ENCODE measurements at places on chromosomes 6 and 20. TPM values are rescaled to one million over a fixed set of nuclear protein-coding genes. Genes with fewer than 3 reads are reported as not detected.

PRR18 gene
- 0.98 TPM for polyA plus RNA-seq

SIRPG gene
- polyA plus RNA-seq = 0.32 TPM

FAM209A gene
- not detected for polyA plus RNA-seq

GSTA3 gene
- not detected for polyA plus RNA-seq

GRCh38 chr6:87102151-87102621 is 7.3 kb upstream of the CGA start:
- no peak for DNase-seq

GRCh38 chr6:29403801-29404200 is 8.4 kb downstream of the OR12D2 start:
- DNase-seq = no peak

DNA sequence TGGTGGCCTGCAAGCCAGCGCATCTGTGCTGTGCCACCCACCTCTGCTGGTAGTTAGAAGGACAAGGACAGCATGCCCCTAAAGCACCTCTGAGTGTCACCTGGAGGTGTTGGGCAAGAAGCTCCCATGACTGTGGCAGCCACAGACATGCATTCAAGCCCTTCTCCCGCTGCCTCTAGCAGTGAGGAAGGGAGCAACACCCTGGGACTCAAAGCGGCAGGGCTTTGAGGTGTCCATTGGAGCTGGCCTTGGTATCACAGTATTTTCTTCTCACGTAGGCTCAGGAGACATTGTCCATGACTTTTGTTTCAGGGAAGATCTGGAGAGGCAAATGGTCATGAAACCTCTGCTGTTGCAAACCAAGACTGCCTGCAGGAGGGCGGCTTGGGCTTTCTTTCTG is 140.8 kb upstream of the RIN2 start:
- no peak for DNase-seq

DNA sequence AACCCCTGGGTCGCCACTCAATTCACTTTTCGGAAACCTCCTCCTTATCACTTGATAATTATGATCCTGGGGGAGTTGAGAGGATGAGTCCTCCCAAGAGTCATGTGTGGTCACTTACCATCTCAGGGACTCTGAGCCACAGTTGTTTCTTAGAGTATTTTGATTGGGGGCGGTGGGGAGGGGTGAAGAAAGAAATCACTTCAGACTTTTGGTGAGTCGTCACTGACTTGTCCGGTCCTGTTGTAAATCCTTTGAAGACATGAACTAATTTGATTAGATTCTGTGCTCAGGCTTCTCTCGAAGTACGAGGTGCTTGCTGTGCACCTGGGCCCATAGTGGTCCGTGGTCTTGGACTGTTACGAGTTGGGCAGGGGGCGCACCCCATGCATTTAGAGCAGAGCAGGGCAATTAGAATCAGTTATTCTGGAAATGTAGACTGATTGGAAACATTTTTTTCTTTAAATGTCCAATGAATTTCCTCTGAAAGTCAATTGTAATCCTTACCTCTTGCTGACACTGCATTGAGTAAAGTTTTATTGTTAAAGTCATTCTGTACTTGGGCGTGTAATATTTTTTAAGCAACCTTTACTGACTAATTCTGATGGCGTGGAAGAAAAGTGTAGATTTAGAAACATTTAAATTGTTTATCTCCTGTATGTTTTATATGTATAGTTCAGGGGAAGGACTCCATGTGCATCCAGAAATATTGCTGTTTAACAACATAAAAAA is 173.4 kb downstream of the SLC16A10 start:
- DNase-seq = no peak

GRCh38 chr6:157281570-157281969 is 41.7 kb downstream of the TMEM242 start:
- DNase-seq = no peak

DNA sequence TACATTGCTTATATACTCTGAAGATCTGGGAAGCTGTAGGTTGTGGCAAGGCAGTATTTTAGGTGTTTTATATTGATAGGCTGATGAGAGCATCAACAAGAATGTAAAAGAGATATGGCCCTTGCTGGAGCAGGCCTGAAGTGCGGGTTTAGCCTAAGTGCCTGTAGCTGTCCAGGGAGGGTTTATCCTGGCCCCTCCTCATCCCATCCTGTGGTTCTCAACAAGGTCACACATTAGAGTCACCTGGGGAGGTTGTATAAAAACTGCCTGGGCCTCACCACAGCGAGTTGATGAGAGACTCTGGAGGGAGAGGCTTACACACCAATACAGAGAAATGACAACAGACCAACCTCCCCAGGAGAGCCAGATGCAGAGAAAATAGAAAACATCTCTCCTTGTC is 48.4 kb downstream of the LYRM2 start:
- no peak for DNase-seq

GRCh38 chr20:62063315-62063980 is 2.2 kb downstream of the TAF4 start:
- no peak for DNase-seq

- no peak for DNase-seq
Observed at GRCh38 chr20:43579861-43580793, 10.6 kb upstream of the IFT52 start.

- DNase-seq = no peak
Observed at GRCh38 chr6:105319331-105319730, 83.6 kb downstream of the PREP start.

GRCh38 chr6:35637911-35638310 is 50.8 kb downstream of the FKBP5 start:
- no peak for DNase-seq

DNA sequence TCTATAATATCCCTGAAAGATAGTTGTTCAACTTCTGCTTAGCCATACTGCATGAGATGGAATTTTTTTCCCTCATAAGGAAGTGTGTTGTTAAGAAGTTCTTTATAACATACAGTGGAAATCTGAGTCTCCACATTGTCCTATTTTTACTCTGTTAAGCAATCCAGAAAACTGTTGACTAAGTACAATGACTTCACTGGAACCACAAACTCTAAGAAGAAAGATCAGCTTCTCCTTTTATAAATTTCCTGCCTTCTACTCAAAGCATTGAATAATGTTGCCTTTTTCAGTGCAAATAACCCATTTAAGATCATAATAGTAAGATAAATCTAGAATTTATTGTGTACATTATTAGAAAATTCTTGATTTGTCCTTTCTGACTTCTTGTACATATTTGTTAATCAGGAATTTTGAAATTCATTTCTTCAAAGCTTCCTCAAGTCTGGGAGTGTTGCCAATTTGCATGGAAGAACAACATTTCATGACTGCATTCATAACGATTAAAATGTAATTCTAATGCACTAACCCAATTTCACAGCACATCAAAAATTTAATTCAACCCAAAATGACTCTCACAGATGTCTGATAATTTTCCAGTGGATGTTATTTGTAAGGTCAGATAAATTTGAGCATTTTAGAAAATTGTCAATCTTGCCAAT is 45.6 kb upstream of the ANKEF1 start:
- no peak for DNase-seq

DNA sequence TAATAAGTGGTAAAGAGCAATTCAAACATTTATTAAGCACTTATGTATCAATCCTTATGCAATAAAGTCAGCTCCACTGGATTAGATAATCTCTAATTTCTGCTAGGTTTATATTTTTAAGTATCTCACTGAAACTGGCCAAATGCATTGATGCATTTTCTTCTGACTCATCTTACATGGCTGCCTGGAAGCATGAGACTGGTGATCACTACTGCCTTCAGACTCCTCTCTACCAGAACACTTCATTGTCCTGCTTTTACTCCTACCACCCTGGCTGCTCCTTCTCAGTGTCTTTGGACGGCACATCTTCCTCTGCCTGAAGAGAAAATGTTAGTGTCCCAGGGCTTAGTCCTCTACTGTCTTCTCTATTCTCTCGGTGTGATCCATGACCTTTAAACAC is 7.4 kb downstream of the CEP85L start:
- DNase-seq = no peak

DNA sequence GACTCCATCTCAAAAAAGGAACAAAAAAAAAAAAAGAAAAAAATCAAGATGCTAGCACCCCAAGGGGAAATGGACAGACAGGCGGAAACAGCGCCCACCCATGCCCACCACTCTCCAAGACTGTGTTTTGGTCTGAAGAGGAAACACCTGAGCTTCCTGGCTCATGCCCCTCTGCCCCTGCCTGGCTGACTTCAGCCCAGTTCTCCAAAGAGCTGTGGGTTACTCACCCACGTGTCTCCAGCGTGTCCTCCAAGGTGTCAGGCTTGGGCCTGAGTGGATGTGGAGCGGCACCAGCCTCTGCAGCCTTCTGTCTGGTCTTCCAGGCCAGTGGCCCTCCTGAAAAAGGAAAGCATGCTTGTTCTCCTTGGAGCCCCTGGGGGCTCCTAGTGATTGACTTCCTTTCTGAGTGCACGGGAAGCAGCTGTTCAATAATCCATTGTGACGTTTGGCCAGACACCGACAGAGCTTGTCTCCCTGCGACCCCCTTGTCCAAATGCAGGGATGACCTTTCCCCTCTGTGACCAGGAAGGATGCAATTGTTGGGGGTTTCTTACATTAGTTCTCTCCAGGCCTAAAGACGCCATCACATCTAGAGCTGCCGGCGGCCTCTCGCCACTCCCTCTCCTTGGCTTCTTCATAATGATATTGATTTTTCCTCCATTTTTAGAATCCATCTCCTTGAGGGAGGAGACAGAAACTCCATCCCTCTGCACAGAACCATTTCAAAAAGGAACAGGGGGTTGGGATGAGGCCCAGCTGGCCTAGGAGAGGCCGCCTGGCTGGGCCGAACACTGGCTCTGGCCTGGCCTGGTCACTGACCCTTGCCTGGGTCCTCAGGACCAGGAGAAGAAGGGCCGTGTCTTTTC is 58.4 kb downstream of the ADNP start:
- no peak for DNase-seq

DNA sequence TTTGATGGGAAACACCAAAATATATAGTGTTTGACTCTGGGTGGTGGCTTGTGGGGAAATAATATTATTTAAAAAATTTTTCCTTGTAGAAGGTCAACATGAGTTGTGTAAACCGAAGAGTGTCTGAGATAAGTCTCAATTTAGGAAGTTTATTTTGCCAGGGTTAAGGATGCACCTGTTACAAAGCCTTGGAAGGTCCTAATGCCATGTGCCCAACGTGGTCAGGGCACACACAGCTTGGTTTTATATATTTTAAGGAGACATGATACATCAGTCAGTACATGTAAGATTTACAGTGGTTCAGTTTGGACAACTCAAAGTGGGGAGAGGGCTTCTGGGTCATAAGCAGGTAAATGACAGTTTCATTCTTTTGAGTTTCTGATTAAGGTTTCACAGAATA is 162.1 kb downstream of the ZFAND3 start:
- DNase-seq = no peak

- DNase-seq = no peak
Observed at GRCh38 chr6:18096423-18096822, 26.1 kb downstream of the NHLRC1 start.

DNA sequence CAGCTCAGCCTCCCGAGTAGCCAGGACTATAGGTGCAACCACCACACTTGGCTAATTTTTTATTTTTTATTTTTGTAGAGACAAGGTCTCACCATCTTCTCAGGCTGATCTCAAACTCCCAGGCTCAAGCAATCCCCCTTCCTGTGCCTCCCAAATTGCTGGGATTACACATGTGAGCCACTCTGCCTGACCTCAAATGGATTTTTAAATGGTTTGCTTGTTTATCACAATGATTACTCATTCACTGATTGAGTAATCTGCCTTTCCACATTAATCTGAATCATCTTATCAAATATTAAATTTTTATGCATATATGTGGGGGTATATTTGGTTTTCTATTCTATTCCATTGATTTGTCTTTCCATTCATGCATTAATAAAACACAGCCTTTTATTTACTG is 9.4 kb upstream of the KHDC1L start:
- DNase-seq = no peak
